Bronchial epithelial cell (primary cell): ENCODE measurements at places on chromosomes 2 and 18. TPM values are rescaled to one million over a fixed set of nuclear protein-coding genes. Genes with fewer than 3 reads are reported as not detected.

Gene NOP58
- total RNA-seq, result 59.3 and 79.5 TPM in 2 replicates

Gene MC2R
- not detected in 2 replicates for total RNA-seq

GRCh38 chr2:165573534-165574461 lies 104.3 kb downstream of the CSRNP3 start:
- DNase-seq, result peak; percentile 57

- no peak for DNase-seq
Observed at GRCh38 chr2:119721462-119721861, 38.3 kb upstream of the PTPN4 start.

DNA sequence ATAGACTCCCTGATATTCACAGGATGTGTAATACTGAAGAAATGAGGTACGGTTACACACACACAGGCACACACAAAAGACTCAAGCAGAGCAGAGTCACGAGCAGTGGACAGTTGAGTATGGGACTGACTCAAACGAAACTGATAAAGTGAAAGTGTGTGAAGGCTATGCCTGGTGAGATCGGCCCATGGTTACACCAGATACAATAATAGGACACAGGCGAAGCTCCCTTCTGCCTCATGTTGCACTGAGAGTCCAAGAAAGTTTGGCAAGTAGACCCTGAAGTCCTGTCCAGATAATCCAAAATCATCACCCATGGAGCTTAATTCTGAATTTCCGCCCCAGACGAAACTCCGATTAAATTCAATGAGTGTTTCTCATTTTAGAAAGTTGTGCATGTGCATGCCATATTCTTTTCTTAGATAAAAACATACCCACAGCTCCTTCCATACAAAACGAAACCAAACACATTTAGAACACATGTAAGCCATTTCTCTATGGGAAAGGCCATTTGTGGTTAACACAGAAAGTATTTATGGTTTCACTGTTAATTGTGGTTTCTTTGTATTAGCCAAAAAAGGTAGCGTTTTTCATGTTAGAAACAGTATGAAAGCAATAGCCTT lies 567.6 kb downstream of the PLCL1 start:
- DNase-seq, result peak; percentile 10

Gene ANKRD62
- total RNA-seq, result under 0.01 and 0.13 TPM in 2 replicates

Gene FEZ2
- 46.3 and 57.0 TPM in 2 replicates for total RNA-seq

Gene SERPINB5
- 440 and 513 TPM in 2 replicates for total RNA-seq

Gene WDPCP
- 3.2 and 4.0 TPM in 2 replicates for total RNA-seq

- DNase-seq, result no peak
Observed at GRCh38 chr2:137181370-137181769, 416.0 kb downstream of the THSD7B start.

Gene BMP10
- total RNA-seq, result not detected in 2 replicates

DNA sequence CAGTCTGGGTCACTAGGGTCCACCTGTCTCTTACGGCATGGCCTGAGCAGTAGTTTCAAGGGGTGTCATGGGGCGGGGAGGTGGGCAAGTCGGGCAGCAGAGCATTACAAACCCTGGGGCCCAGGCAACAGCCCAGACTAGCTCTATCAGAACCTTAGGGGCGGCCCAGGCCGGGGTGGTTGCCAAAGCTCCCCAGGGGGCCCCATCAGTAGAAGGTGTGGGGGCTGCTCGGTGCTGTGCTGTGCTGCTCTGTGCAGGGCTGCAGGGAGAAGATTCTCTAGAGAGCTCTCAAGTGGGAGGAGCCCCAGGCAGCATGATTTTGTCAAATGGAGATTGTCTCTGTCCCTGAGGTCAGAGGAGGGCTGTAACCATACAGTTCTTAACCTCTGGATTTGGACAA lies 36.4 kb upstream of the SLC14A1 start:
- no peak for DNase-seq

DNA sequence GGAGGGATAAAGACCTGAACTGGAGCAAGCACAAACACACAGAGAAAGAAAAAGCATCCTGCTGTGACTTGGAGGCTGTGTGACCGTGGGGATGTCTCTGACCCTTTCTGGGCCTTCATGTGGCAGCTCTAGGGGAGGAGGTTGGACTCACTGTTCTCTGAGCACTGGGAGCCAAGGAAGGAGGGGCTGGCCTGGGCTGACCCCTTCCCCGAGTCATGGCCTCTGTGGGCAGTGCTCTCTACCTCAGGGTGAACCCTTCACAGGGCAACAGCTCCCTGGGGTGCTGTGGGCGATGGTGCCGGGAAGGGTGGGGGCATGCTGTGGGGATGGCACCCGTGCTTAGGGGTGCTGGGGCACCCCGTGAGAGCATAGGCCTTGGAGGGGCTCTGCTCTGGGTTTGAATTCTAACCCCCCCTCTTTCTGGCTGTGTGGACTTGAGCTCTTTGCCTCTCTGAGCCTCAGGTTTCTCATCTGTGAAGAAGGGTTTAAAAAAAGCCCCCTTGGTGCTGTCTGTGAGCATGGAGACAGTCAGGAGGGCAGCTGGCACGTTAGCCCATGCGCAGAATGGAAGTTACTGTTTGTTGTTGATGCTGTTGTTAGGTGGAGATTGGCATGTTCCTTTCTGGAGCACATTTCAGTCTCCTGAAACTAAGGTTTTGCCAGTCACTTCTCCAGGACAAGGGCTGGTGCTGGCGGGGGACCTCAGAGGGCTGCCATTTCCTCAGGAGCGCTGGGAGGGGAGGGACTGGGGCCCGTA lies 700 bp downstream of the TOGARAM2 start:
- no peak for DNase-seq

Gene CCDC178
- 0.53 and 0.90 TPM in 2 replicates for total RNA-seq

DNA sequence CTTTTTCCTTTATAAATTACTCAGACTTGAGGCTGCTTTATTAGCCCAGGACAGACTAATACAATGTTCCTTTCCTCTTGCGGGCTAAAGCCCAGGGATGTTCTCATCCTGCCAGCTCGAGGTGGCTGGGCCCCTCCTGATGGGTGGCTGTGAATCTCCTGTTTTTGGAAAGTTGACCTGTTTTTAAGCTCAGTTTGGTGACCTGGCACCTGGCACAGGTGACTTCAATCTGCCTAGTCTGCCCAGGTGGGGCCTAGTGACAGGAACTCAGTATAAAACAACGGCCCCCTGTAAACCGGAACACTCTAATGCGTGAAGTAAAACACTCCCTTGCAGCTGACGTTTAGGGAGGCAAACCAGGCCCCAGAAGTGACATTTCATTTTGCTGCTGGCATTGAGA lies 92.7 kb upstream of the SNTG2 start:
- no peak for DNase-seq

DNA sequence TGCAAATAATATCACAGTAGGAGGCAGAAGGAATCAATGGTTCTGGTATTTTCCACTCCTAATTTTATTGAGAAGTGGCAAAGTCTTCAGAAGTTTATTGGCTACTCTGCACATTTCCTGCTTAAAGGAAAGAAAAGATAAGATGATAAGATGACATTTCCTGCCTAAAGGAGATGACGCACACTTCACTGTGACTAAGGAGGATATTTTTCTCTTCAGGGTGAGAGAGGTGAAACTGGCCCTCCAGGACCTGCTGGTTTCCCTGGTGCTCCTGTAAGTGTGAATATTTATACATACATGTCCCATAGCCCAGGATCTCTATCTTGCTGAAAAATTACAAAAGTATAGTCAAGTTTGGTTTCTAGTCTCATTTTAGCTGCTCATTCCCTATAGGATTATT lies 27.9 kb downstream of the COL3A1 start:
- DNase-seq, result peak; percentile 73

Gene RFTN2
- total RNA-seq, result under 0.01 and 0.13 TPM in 2 replicates

DNA sequence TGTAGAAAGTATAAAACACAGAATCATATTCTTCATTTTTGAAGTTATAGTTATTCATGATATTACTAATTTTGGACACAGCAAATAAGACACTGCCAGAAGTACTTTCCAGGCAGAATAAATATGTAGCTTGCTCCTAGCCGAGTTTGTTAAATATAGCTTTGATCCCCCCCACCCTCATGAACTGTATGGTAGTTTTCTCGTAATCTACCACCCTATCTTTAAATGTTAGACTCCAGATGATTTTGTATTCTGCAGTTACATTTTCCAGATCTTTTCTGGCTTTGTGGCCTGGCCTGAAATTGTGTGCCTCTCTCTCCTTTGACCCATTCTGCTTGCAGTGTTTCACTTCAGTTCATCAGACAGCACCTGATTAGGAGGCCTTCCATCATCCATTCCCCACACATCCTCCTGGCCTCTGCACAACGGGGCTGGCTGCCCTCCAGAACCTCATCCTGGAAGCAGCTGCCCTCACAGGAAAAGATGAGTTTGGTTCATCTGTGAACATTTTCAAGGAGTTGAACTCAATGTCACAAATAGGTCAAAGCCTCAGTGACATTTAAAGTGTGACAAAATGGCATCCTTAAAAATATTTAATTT lies 4.7 kb upstream of the KCNJ3 start:
- no peak for DNase-seq

DNA sequence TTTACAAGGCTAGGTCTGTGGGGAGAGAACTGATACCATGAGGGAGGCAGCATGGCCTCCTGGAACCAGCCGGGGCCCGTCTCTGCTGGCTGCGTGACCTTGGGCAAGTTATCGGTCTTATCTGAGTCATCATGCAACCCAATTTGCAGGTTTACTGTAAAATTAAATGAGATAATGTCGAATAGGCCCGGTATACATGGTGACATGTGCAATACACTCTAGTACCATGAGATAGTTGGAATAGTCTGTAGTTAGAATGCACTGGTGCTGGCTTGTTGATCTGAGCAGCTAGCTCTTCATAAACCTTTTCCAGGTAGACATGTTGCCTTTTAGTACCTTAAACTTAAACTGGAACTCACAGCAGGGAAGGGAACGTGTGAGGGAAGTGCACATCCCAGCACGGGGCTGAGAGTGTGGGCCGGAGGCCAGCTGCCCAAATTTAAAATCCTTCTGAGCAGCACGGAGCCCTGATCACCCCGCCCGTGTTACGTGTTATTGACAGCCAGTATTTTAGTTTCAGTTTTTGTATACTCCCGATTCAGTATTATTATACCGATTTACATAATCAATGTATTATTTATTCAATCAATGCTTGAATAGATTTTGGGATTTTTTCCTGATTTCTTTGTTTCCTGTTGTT lies 72.4 kb upstream of the HS6ST1 start:
- no peak for DNase-seq

- no peak for DNase-seq
Observed at GRCh38 chr2:138390316-138390945, 111.1 kb upstream of the SPOPL start.

GRCh38 chr18:74608681-74609080 lies 11.0 kb downstream of the ZNF407 start:
- no peak for DNase-seq

GRCh38 chr2:46073540-46074046 lies 223.6 kb upstream of the EPAS1 start:
- DNase-seq, result peak; percentile 92

Gene ZAP70
- total RNA-seq, result not detected in 2 replicates

GRCh38 chr2:27756544-27757498 lies 14.7 kb upstream of the MRPL33 start:
- DNase-seq, result no peak

DNA sequence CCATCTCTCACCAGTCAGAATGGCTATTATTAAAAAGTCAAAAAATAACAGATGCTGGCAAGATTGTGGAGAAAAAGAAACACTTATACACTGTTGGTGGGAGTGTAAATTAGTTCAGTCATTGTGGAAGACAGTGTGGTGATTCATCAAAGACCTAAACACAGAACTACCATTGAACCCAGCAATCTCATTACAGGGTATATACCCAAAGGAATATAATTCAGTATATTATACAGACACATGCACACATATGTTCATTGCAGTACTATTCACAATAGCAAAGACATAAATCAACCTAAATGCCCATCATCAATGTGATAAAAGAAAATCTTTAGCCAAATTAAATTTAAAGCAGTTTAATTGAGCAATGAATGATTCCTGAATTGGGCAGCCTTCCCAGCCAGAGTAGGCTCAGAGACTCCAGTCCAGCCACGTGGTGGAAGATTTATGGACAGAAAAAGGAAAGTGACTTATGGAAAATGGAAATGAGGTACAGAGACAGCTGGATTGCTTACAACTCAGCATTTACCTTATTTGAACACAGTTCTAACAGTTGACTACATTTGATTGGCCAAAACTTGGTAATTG lies 377.1 kb upstream of the SLC39A10 start:
- DNase-seq, result no peak

DNA sequence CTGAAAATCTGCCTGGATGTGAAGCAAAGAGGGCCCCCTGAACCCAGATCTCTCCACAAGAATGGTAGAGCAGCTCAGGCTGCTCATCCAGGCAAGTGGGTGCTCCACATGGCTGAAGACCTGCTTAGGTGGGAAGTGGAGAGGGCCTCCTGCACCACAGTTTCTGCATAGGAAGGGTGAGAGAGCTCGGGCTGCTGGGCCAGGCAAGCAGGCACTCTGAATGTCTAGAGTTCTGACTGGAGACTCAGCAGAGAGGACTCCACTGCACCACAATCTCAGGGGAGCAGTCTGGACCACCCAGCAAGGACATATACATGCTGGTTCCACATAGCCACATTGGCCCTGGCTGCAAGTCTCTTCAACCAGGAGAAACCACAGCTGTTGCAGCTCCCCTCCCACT lies 52.0 kb downstream of the DSEL start:
- DNase-seq, result no peak

DNA sequence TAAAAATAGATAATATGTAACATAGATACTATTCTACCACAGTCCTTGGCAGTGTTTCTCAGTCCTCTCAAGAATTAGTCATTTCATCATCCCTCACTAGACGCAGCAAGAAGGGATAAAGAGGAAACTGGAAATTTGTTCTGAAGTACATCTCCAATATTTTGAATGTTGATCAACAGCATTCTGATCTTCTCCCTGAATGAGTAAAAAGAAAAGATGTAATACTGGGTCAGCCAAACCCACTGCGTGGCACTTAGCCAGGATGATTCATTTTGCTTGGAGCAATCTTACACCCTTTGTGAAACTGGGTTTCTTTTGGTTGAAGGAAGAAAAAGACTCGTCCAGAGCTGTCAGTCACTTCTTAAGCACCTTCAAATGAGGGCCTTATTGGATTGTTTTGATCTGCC lies 54.1 kb downstream of the TAF1B start:
- peak; percentile 100 for DNase-seq

Gene IL36A
- total RNA-seq, result 6.3 and 11.5 TPM in 2 replicates

Gene GRB14
- 0.77 and 1.8 TPM in 2 replicates for total RNA-seq

DNA sequence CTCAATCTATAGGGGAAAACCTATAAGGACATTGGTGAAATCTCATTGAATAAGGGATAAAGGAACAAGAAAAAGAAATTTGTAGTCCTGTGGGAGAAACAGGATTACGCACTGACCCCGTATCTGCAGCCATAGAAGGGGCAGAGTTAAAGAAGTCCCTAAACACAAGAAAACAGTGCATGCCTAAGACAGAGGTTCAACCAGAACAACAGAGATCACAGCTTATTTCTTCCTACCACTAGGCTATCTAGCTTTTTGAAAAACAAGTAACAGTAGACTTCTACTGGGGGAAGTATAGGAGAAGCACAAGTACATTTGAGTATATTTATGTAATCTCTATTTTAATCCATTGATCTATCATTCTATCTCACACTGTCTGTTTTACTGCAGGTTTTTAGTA lies 485.2 kb upstream of the REG3G start:
- no peak for DNase-seq

Gene C18orf54
- 1.1 and 2.0 TPM in 2 replicates for total RNA-seq

Gene DAW1
- total RNA-seq, result 0.13 and 0.26 TPM in 2 replicates

DNA sequence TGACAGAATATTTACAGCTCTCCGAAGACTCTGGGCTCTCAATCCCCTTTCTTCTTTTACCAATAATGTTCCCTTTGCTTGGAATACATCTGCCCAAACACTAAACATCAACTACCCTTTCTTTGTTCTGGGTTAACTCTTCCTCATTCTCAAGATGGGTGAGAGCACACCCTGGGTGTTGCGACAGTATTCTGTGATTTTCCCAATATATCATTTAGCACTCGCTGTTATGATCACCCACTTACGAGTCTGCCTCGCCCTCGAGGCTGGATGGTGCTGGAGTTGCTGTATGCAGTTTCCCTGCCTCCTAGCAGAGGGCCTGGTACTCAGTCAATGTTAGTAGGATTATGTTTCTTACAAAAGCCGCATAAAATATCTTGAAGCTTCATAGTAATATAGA lies 93.2 kb downstream of the SOCS6 start:
- DNase-seq, result peak; percentile 22
